Stimulated activated CD8-positive, alpha-beta memory T cell treated with anti-CD3 and anti-CD28 coated beads, Interleukin-15, amount 100 ng/mL, for 24 hours (primary cell): ENCODE measurements at places on chromosomes 7 and 10.

GRCh38 chr7:158067219-158067930 lies 520.2 kb downstream of the PTPRN2 start:
- no peak for DNase-seq

DNA sequence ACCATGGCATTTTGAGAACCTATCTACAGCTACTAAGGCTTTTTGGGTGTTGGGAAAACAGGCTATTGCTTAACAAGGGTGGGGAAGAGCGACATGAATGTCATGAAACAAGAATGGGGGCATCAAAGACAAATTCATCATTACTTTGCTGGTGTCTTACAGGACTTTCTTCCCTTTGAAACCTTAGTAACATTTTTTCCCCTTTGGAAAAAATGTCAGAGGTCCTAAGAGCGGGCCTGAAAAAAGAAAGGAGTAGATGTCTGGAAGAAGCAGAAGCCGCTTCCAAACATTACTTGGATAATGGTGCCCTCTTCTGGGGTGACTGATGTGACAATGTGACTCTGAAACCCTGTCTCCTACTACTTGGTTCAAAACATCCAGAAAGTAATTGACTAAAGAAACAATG lies 3.8 kb upstream of the DDX50 start:
- DNase-seq = no peak

GRCh38 chr7:19000410-19000809 lies 117.0 kb downstream of the TWIST1 start:
- no peak for DNase-seq

DNA sequence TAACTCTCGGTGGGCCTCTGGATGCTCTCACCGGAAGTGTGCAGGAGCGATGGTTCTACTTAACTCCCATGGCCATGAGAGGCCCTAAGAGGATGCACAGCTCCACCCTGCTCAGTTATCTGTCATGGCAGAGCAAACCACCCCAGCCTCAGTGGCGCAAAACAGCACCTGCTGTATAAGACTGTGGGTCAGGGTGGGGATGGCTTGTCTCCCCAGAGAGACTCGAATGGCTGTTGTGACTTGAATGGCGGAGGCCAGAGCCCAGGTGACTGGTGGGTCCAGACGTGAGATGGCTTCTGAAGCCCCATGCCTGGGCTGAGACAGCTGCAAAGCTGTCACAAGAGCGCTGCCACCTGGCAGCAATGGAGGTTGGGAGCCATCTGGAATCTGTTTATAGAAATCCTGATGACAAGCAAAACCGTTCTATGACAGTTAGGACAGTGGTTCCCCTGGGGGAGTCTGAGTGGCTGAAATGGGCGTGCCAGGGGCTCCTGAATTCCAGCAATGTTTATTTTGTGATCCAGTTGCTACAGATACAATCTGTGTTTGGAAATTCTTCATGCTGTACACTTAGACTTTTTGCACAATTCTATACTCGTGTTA lies 490.5 kb downstream of the TCERG1L start:
- DNase-seq = no peak

- no peak for DNase-seq
These were observed 322.5 kb downstream of the PTPRN2 start for GRCh38 chr7:158264881-158265742.

DNA sequence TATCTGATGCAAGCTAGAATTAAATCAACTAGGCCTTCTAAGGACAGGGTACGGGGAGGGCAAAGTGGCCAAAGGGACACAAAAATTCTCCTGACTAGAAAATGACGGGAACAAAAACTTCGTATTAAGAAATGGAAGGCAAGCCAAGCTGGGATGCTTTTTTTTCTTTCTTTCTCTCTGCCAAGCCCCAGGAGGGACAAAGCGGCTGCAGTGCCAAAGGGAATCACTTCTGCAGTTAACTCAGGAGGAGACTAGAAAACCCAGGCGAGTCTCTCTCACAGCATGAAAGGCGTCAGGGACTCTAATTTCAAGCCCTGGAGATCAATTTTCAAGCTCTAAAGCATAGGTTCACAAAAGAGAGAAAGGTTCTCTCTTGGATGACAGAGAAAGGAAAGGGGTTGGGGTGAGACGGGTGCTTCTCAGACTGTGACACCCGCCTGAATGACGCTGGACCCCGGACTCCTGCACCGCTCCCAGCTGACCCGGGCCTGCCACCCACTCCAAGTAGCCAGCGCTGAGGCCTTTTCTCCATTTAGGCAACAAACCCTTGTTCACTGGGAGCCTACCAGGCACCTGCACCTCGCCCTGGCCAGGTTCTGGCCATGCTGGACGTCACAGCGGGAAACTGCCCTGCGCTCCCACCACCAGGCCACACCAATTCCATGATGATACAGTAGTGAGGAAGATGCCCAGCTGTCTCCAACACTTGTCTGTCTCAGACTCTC lies 56.5 kb downstream of the KIAA1549 start:
- DNase-seq = no peak

GRCh38 chr7:100719523-100720278 lies 567 bp upstream of the EPO start:
- no peak for DNase-seq

DNA sequence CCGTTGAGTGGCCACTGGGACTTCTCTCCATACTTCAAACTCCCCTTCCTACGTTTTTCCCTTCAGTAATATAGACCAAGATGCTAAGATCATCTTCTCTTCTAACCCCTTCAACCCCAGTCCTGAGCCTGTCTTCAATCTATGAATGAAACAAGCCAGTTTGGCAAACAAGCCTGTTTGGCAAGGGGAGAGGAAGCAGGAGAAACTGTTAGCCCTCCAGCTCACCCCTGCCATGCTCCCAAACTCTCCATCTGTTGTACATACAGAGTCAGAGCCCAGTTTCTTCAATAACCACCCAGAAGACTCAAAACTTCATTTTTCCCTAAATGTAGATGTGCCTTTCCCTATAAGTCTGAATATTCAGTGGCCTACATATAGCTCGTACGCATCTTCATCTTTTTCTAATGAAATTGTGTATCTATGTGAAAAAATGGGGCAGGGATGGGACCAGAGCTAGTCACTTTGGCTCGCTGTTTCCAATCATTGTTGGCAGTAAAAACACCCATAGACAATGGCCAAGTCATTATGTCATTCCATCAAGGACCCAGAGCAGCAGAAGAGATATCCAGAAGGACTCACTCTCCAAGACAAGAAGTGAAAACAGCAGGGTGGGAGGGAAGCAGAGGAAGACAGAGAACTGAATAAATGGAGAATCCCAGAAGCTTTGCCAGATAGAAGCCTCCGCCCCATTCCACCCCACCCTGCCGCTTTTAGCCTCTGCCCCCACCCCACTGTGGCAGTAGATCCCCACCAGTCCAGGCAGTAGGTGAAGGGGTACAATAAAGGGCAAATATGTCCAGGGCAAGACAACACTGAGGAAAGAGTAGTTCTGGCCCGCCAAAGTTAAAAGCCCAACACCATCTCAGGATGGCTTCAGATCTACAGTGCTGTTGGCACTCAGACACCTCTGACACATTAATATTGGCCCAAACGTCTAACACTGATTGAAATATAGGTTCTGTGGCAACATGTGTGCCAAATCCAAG lies 87.3 kb downstream of the DOCK4 start:
- no peak for DNase-seq

- no peak for DNase-seq
These were observed 194.4 kb downstream of the PLXNA4 start for GRCh38 chr7:132381742-132382472.

- DNase-seq = no peak
These were observed 3.6 kb downstream of the EPDR1 start for GRCh38 chr7:37923996-37924395.

DNA sequence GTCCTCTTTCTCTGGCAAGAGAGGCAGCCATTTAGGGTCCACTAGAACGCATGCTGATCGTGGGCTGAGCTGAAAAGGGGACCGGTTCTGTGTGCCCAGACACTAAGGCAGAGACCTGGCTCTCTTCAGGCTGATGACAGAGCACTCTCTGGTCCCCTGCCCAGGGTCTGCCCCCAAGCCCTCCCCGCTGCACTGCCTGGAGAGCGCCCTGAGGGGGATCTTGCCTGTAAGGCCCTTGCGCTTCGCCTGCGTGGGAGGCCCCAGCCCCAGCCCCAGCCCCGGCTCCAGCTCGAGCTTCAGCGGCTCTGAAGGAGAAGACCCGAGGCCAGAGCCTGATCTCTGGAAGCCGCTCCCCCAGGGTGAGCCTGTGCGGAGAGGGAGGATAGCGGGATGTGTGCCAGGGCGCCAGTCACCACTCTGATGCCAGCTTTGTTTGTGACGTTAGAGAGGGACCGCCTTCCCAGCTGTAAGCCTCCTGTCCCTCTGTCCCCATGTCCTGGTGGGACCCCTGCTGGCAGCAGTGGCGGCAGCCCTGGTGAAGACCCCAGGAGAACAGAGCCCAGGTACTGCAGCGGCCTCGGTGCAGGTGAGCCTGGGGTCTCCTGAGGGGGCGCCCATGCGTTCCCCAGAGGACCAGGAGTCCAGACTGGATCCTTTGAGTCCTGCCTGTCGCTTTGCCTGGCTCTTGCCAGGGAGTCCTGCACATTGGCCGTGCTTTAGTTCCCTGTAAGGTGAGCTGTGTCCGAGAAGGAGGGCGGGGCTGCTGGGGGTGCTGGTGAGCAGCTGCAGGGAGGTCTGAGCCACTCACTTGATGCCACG lies 43.2 kb downstream of the ZNF467 start:
- DNase-seq = no peak

GRCh38 chr10:128808921-128809440 lies 658.1 kb upstream of the MGMT start:
- DNase-seq = no peak

GRCh38 chr7:10237306-10237705 lies 736.4 kb upstream of the PHF14 start:
- no peak for DNase-seq

GRCh38 chr10:60230892-60231291 lies 158.8 kb downstream of the ANK3 start:
- no peak for DNase-seq

DNA sequence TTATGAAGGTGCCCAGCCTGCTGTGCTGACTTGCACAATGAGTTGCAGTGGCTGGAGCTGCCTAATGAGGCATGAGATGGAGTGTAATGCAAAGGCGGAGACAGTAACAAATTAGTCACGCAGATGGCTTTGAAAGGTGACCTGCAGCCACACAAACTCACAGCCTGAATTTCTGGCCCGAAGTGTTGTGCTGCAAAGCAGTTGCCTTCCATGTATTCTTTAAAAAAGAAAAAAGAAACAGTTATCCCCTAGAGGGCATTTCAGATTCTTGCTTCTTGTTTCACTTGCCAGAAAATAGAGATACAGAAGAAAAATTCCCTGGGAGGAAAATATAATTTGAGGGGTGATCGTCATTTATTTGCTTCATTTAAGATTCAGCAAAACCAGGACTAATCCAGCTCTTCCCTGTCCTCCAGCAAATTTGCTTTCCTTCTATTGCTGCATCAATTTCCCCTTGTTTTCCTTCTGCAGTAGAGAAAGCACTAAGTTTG lies 239.9 kb downstream of the ADRA2A start:
- DNase-seq = no peak

DNA sequence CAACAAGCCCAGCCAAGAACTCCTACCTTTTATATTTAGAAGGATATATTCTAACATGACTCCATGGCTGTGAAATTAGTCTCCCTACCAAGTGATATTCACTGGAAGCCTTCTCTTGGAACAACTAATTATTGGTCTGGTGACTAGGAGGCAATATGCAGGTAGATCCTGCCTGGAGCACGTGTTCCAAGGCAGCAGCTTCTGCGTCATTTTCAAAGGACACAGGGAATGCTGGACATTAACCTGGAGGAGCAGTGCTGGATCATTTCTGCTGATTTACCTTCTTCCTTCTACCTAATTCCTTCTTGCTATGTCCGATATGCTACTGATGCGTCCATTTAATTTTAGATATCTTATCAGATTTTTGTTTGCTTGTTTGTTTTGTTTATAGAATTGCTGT lies 5.6 kb downstream of the AKR1D1 start:
- DNase-seq = no peak

DNA sequence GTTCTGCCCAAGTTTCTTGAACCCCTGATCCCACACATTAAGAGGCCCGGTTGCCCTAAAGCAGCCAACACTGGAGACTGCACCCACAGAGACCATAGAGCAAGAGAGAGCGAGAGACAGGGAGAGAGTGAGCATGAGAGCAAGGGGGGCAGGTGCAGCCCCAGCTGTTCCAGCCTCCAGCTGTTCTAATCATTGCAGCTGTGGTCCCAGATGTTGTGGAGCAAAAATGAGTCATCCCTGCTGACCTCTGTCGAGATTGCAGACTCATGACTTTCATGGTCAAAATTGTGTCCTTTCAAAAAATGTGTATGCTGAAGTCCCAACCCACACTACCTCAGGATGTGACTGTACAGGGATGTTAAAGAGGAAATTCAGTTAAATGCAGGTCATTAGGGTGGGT lies 143.9 kb upstream of the FRMD4A start:
- no peak for DNase-seq

- no peak for DNase-seq
These were observed 36.0 kb downstream of the KLF6 start for GRCh38 chr10:3749011-3749410.

DNA sequence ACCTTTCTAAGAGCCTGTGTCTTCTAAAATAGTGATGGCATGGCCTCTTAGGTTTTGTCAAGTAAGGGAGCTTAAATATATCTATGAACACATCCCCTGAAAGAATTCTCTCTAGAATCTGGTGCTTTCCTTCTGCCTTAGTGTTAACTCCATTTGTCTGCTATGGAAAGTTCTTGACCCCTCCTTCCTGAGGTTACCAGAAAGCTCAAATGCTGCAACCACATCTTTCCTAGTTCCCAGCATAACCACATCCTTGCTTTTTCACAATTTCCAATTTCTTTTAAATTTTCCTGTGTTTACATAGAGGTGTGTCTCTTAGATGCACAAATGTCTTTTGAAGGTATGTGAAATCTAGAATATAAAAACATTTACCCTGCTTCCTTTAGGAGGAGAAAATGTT lies 16.4 kb upstream of the GSDME start:
- no peak for DNase-seq

DNA sequence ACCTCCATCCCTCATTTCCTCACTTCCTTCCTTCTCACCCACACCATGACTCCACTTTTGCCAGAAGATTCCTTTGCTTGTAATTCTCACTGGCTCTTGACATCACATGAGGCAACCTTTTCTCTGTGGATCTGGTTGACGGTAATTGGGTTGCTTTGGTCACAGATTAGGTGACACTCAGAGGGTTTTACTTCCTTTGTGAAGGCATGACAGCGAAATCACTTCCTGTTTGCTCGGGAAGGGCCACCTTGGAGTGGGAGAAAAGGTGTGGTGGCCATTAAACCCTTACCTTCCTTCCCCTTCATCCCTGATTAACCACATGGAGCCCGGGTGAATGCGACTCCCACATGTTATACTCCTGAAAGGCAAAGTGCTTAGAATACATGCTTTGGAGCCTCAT lies 30.2 kb downstream of the CUZD1 start:
- DNase-seq = no peak

GRCh38 chr10:116766837-116767634 lies 24.7 kb upstream of the HSPA12A start:
- no peak for DNase-seq

DNA sequence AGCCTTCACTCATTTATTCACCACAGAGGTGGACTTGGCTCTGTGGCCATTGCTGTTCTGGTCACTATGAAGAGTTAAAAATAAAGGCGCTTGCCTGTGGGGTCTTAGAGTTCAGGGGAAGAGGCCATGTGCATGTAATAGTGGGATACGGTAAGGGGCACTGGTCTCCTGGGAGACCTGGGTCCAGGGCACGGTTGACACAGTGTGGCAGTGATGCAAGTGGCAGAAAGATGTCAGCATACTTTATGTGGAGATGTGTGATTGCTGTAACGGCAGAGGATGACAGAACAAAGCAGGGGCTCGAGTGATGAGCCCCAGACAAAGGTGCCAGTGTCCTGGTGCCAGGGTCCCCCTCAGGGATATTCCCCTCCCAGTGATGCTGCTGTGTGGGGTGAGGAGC lies 8.6 kb downstream of the ZSCAN25 start:
- DNase-seq = no peak

- no peak for DNase-seq
These were observed 186.0 kb upstream of the AKR1E2 start for GRCh38 chr10:4639960-4640359.
